IPS DF 6.9 (cell line): ENCODE measurements at places on chromosomes 2 and 18.

GRCh38 chr2:33730193-33730592 is 131.1 kb upstream of the FAM98A start:
- no peak for DNase-seq

DNA sequence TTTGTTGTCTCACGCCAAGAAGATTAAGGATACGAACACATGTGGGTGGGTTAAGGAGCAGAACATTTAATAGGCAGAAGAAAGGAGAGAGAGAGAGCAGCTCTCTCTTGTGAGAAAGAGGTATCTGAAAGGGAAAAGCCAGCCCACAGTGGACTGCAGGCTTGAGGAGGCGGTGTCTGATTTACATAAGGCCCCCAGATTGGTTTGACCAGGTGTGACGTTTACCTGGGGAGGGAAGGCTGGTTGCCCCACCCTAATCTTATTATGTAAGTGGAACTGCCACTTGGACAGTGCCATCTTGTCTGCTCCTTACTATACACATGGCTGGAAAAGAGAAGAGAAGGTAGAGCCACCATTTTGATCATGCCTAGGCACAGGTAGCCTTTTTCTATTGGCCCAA is 189.2 kb downstream of the NCK2 start:
- DNase-seq: no peak

DNA sequence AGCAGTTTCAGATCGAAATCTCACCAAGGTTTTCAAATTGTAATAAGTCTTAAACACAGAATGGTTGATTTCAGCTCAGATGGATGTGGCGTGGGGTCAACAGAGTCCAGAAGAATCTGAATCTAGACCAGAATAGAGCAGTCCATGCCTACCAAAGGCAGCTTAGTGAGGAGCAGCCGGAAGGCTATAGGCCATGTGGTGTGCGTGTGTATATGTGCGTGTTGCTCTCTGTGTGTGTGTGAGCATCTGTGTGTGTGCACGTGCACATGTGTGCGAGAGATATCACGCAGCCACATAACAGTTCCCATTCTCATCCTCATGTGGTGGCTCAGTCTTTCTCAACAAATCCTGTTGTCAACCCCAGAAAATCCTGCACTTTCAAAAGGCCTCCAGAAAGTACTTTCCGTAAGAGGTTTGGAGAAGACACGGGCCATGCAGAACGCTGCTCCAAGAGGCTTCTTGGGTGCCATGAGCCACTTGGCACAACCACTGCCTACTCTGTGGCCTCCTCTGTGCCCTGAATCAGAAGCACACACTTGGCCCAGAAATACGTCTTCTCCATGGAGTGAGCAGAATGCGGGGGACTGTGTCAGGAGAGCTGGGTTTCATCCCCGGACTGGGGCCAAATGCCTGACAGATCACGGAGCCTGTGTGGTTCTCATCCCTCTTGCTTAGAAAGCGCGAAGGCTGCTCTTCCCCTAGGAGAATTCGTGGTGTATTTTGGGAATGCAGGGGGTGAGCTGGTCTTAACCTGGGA is 67.3 kb downstream of the ACKR3 start:
- no peak for DNase-seq

DNA sequence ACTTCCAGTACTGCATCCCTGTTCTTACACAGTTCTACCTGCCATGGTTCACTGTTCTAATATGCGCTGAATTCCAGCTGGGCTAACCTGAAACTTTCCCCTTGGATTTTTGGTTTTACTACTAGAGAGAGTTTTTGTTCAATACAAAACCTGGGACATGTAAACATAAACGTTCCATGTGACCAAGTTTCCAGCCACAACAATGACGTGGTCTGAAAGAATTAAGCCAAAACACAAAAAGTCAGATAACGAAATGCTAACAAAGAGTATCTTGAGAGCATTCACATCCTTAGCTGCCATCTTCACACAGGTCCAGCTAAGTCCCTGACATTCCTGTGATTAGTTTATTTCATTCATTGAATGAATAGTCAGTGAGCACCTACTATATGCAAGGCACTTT is 467.0 kb upstream of the PKDCC start:
- no peak for DNase-seq

DNA sequence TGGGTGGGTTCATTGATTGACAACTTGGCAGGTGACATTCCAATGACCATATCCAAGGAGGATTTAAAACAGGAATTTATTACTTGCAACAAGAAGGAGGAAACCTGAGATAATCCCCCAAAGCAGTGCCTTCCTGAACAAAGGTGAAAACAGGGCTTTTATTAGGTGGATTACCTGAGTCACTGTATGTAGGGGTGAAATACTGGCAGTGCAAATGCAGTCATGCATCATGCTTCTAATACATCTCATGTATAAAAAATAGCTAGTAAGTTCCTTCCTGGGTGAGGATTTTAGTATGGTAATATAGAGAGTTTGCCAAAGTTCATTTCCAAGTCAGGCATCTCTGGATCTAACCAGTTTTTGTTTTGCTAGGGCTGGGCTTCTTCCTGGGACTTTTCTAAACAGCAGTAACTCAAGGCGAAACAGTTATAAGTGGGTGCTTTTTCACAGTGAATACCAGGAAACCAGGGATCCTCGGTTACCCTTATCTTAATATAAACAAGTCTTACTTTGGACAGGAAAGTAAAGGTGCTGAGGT is 583.4 kb upstream of the LRRTM1 start:
- no peak for DNase-seq

DNA sequence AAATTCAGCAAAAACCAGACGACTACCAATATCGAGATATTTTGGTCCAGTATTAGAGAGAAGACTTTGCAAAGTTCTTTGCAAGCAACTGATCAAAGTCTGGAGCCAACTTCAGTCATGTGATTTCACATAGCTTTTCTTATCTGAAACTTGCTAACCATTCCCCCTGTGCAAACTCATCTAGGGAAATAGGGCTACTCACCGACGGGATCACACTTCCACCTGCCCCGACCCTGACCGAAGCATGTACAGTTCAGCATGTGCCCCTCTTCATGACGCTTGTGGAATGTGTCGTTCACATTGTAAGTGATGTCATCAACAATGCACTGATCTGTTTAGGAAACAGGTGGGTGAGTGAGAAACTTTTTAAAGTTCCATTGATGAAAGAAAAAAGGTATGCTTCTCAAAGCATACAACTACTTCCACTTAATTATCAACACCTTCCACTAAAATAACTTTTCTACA is 15.4 kb downstream of the FN1 start:
- DNase-seq: no peak

DNA sequence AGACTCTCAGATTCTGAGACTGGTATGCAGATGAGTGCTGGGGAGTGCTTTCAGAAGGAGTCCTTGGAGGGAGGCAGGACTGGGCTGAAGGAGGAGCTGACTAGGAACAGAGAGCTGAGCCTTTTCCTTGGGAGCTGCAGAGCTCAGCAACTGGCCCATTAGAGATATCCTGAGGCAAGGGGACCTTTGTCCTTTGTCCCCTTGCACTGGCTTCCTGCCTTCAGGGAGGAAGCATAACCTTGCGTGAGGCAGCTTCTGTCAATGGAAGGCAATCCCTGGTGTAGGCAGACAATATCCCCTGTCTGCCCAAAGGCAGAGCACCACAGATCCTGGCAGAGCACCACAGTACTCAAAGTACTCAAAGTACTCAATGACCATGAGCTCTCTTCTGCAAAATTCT is 375.3 kb downstream of the HRH4 start:
- DNase-seq: no peak

- no peak for DNase-seq
Observed at GRCh38 chr2:15647622-15648590, 56.2 kb downstream of the DDX1 start.

- DNase-seq: no peak
Observed at GRCh38 chr18:56269958-56270357, 368.4 kb downstream of the TXNL1 start.

- DNase-seq: no peak
Observed at GRCh38 chr2:167761465-167762136, 485.8 kb downstream of the STK39 start.

DNA sequence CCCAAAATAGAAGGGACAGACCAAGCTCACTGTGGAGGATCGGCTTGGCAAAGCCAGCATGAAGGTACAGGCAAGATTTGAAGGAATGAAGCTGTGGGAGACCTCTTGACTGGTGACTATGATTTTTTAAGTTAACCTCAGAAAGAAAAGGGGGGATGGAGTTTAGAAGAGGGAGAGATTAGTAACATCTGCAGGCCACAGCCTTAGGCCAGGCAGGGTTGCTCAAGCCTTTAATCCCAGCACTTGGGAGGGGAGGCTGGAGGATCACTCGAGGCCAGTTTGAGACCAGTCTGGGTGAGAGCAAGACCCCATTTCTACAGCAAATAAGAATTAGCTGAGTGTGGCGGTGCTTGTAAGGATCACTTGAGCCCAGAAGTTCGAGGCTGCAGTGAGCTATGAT is 46.6 kb downstream of the ZNF532 start:
- DNase-seq: no peak

GRCh38 chr18:51425889-51426288 is 228.4 kb upstream of the MEX3C start:
- no peak for DNase-seq

- DNase-seq: no peak
Observed at GRCh38 chr2:120318626-120319025, 27.3 kb upstream of the INHBB start.

DNA sequence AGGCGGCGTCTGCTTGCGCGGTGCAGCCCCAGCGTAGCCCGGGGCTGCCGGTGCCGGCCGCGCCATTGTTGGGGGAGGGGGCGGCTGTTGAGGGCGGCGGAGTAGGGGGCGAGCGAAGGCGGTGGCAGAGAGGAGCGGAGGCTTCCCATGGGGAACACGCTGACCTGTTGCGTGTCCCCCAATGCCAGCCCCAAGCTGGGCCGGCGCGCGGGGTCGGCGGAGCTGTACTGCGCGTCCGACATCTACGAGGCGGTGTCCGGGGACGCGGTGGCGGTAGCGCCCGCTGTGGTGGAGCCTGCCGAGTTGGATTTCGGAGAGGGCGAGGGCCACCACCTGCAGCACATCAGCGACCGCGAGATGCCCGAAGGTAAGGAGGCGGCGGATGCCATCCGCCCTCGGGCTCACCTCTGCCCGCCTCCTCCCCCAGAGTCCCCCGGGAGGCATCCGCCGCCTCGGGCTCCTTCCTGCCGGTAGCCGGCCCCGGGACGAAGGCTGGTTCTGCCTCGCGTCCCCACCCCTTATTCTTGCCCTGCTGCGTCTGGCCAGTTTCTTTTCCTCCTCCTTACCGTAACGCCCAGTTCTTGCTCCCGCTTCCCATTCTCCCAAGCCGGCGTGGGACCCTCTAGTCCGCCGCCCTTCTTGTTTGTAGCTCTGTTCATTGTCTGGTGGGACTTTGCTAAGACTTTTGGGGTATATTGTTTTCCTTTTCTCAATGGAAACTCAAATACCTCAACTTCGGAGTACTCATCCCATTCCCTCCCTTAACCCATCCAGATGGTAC is 500 bp downstream of the CCNYL1 start:
- no peak for DNase-seq

GRCh38 chr2:203200866-203201265 is 38.0 kb upstream of the CYP20A1 start:
- DNase-seq: no peak

GRCh38 chr2:196719110-196719872 is 79.8 kb downstream of the CCDC150 start:
- DNase-seq: no peak

DNA sequence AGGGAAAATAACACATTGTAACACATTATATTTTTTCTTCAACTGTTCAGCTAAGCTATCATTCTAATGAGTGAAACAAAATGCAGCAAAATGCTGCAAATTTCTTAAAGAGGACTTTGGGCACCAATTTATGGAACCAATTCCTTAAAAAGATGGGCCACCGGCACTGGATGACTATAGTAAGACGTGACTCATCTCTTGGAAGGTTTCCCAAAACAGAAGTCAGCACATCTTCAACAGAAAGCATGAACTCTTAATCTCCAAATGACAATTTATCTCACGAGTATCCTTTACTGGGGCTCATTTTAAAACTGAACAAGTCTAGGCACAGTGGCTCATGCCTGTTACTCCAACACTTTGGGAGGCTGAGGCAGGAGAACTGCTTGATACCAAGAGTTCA is 213.4 kb downstream of the CDH20 start:
- DNase-seq: no peak

DNA sequence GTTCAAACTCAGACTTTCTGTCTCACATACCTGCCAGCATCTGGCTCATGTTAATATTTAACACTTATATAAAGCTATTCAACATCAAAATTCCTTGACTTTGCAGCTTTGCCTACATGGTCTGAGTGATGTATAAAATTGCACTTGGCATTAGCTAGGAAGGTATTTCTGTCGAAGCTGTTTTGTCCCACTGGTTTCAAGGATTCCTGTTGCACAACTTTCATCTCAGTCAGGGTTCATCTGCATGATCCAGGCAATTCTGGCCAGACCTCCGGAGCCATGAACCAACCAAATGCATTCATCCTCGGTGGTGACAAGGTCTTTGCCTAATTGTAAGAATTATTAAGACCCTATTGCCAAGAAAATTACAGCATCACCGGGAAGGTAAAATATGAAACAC is 185.4 kb downstream of the ZEB2 start:
- DNase-seq: no peak

DNA sequence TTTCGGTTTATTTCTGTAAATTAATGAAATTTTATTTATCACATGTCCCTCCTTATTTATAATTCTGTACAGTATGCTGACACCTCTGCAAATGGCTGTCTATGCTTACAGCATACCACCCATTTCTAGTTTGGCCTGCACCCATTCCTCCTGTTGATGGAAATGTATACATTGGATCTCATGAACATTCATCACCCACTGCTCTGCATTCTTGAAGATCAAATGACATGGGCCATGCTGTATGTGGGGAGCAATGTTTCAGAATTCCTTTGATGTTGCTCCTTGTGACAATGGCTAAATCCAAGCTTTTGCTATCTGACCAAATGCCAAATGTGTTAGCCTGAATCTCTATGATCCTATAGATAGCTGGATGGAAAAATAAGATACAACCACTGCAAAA is 55.3 kb upstream of the ITGB6 start:
- no peak for DNase-seq

- no peak for DNase-seq
Observed at GRCh38 chr18:64259871-64260270, 111.0 kb upstream of the LINC00305 start.

GRCh38 chr18:12046046-12046750 is 47.4 kb upstream of the ANKRD62 start:
- DNase-seq: no peak

- DNase-seq: no peak
Observed at GRCh38 chr2:16044946-16045456, 104.7 kb downstream of the MYCN start.

DNA sequence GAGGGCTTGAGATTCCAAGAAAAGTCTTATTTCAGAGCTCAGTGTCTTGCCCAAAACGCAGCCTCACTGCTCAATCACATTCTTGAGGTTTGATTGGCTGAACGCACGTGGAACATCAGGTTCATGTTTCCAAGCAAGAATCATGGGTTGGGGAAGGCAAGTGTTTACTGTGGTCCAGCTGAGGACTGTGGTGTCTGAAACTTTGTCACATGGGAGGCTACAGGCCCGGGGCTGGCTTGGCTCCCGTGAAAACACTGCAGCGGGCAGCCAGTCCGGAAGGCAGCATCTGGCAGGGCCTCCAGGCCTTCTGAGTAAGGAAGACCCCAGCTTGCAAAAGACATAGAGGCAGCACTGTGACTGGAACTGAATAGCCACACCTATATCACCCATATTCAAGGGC is 84.7 kb downstream of the POLR1A start:
- no peak for DNase-seq
